ENCODE measurements at places on chromosomes 13 and 19.
A peak's percentile ranks its signal among the peaks of the same experiment; 100 is the strongest.

DNA sequence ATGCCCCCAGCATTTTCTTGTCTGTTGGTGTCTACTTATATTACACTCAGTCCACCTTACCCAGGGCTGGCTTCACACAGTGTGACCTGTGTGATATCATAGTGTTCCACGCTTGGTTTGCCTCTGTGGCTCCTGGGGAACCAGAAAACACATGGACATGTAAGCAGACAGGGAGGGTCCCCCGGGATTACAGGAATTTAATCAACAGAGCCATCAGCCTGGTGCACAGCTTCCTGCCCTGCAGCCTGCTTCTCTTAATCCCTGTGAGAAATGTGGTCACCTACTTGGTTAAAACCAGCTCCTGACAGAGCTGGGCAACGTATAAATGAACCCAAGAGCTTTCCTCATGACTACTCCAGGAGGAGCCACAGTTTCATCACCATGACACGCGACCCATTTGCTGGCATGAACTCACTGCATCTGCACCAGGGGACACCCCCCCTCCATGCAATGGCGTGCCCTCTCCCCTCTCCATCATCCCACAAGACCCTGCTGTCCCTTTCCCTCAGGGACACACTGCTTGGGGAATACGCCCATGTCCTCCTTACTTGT lies 152.1 kb downstream of the UQCRFS1 start:
- DNase-seq, result no peak

DNA sequence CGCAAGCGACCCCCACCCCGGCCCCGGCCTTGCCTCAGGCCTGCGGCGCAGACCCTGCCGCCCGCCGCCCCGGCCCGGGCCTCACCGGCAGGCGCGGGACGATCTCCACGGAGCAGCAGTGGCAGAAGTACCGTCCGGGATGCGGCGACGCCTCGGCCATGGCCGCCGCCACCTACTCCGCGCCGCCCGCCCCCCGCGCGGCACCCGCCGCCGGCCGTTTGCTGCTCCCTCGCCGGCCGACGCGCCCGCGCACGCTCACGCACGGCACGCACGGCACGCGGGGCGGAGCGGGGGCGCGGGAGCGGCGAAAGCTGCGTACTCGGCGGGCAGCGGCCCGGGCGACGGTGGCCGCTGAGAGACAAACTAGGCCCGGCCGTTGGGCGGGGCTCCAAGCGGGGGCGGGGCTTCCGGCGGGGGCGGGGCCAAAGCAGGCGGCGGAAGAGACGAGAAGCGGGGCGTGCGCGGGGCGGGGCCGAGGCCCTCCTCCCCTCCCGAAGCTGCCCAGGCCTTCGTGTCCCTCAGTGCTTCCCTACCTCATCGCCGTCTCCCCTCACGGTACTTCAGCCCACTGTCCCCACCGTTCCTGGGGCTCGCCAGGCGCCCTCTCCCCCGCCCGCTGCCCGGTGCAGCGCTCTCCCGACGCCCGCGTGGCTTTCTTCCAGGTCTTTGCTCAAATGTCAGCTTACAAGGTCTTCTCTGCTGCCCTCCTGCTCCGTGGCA lies at the start of gene RNF126:
Gene RNF126 (minus strand): TSS at position 253 of the 720 bp plus-strand sequence. CDS start 93 bp downstream, at position 160.
- peak; percentile 88 for DNase-seq

DNA sequence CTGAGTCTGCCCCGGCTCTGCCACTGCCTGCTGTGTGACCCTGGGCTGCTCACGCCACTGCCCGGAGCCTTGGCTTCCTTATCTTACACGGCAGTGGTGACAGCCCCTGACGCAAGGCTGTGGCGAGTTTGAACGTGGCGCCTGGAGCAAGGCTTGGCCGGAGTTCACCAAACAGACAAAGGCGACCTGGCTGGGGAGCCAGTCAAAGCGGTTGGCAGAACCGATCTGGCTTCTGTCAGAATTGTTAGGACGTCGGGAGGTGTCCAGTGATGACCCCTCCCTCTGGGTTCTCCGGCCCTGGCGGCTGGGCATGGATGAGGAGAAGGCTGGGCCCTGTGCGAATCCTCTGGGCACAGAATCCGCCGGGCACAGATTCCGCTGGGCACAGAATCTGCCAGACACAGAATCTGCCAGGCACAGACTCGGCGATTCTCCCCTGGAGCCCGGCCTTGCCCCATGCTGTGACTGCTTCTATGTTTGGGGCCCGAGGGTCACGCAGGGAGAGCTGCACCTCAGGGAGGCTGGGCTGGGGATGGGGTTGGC lies 11.7 kb upstream of the TMEM255B start:
- no peak for DNase-seq

DNA sequence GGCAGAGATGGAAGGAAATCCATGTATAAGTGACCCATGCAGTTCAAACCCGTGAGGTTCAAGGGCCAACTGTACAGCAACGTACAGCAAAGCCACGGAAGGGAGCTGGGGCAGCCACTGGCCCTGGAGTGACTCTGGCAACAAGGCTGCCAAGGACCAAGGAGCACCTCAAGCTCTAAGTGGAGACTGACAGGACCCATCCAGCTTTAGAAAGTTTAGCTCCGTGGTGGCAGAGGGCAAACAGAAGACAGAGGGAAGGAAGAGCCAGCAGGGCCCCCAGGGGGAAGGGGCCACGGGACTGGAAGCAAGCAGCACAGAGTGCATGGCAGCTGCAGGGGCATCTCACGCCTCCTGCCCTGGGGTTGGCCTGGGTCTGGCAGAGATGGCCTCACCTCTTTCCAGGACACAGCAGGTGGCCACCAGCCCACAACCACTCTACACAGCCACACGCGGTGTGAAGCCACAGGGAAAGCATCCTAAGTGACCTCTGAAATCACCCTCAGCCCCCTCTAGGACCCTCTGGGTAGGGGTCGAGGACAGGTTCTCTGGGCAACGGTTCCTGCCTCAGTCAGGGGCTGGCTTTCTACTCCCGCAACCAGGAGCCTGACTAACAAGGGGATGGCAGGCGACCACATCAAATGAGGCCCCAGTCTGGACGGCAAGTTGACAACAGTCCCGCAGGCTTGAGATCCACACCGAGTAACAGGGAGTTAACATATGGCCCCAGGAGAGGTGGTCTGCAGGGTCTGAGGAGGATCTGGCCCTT lies 3.8 kb downstream of the MIER2 start:
- DNase-seq, result no peak

GRCh38 chr13:99214232-99214631 lies 13.6 kb downstream of the UBAC2 start:
- peak; percentile 78 for DNase-seq

- DNase-seq, result no peak
Measured at GRCh38 chr13:31538067-31539042, 201.0 kb upstream of the RXFP2 start.

DNA sequence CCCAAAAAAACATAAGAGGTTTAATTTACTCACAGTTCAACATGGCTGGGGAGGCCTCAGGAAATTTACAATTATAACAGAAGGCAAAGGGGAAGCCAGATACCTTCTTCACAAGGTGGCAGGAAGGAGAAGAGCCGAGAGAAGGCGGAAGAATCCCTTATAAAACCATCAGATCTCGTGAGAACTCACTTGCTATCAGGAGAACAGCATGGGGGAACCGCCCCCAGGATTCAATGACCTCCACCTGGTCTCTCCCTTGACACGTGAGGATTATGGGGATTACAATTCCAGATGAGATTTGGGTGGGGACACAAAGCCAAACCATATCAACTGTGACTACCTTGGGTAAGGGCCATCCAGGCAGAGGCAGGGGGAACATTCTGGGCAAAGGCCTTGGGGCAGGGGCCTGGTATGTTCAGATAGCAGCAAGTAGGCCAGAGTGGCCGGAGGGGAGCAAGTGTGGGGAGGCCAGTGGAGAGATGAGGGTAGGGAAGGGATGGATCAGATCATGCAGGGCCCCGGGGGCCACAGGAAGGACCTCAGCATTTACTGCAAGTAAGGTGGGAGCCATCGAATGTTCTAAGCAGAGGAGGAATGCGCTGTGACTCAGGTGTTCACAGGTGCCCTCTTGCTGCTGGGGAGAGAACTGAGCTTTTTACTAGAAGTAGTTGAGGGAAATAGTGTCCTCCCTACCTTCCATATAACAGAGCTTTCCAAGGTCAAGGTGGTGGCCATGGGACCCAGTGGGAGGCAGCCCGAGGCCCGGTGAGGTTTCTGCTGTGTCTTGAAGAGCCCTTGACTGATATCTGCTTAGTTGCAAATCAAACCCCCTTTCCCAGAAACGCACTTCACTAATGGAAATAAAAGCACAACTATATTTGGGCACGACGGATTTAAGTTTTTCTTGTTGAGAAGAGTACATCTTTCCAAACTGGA lies 18.0 kb downstream of the RAB3D start:
- DNase-seq, result no peak

GRCh38 chr13:30159446-30159839 lies 147.9 kb downstream of the KATNAL1 start:
- peak; percentile 70 for DNase-seq

DNA sequence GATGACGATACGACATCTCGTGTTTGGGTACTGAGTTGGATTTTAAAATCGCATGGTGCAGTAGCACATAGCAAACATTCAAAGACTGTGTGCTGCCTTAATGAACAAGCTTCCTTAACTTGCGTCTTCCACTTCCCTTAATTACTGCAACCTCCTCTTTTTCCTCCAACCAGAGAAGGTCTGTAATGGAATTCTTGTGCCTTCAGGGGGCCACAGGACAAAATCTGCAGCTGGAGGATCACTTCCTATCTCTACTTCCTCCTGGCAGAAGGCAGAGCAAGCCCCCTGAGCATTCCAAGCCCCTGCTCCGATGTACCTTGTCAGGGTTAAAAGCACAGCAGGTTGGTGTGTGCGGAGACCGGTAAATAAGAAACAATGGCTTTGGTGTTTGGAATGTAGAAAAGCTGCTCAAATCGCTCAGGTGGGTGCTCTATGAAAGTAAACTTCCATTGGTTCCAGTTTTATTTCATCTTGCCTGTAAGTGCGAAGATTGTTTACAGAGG lies 151.3 kb upstream of the UQCRFS1 start:
- no peak for DNase-seq

- no peak for DNase-seq
Measured at GRCh38 chr13:73991884-73992283, 142.3 kb downstream of the KLF12 start.

GRCh38 chr19:33125929-33126388 lies 6.0 kb upstream of the WDR88 start:
- peak; percentile 51 for DNase-seq

- no peak for DNase-seq
Measured at GRCh38 chr13:51229731-51230130, 7.5 kb downstream of the FAM124A start.

GRCh38 chr13:44266305-44266704 lies 107.3 kb upstream of the SERP2 start:
- DNase-seq, result no peak

- no peak for DNase-seq
Measured at GRCh38 chr19:46482631-46483030, 11.3 kb upstream of the PNMA8A start.

- DNase-seq, result no peak
Measured at GRCh38 chr13:75790198-75790970, 154.3 kb downstream of the LMO7 start.

DNA sequence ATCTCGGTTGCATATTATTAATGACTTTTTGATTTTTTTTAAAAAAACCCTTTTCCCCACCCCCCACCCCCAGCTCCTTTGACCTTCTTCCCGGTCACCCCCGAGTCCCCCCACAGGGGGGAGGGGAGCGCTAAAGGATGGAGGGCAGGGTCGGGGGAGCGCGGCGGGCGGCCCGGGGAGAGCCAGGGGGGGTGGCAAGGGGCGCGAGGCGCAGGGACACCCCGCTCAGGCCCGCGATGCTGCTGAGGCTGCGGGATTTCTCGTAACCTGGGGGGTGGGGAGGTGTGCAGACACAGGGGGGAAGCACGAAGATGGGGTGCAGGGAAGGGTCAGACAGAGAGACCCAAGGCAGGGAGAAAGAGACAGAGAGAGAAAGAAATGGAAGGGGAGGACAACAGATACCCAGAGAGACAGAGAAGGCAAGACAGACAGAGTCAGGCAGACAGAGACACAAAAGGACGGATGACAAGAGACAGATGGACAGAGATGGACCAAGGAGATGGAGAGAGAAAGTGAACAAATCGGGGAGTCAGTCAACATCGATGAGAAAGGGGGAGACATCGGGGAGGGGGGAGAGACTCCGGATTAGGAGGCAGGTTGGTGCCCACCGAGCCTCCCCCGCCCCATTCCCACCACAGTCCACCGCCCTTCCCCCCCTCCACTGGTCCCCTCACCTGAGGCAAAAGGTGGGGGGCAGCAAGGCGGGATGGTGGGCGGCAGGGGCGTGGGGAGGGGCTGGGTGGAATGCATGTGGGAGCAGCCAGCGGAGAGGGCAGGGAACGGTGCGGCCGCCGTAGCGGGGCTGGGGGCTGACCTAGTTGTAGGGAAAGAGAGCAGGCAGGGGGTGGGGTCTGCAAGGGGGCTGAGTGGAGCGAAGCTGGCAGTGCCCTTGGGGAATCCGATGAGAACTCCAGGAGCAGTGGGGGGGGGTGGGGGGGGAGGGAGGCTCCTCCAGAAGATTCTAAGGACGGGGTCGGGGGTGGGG lies 14.2 kb downstream of the KCNC3 start:
- DNase-seq, result no peak

DNA sequence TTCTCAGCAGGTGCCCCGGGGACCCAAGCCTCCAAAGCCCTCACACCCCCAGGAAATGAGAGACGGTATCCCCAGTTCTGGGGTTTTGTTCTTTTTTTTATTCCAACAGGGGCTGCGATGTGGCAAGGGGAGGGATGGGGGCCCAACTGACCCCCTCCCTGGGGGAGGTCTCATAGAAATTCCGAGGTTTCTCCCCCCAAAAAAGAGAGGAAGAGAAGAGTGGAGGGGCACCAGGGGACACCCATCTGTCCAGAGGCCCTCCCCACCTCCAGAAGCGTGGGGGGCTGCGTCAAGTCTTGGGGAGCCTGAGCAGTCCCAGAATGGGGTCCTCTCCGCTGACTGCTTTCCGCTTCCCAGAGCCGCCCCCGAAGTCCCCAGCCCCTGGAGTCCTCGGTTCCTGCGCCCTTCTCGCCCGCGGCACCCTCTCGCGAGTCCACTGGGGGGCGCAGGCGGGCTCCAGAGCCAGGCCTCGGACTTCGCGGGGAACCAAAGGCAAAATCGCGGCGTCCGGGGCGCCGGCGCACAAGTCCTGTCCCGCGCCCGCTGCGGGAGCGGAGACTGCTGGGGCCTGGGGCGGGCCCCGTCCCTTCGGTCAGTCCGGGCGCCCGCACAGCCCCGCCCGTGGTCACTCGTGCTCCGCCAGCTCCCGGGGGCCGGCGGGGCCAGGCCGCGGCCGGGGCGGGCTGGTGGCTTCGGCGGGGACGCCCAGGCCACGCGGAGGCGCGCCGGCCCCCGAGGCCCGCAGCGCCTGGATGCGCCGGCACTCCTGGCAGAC lies 4.4 kb upstream of the ATP1A3 start:
- DNase-seq, result no peak

DNA sequence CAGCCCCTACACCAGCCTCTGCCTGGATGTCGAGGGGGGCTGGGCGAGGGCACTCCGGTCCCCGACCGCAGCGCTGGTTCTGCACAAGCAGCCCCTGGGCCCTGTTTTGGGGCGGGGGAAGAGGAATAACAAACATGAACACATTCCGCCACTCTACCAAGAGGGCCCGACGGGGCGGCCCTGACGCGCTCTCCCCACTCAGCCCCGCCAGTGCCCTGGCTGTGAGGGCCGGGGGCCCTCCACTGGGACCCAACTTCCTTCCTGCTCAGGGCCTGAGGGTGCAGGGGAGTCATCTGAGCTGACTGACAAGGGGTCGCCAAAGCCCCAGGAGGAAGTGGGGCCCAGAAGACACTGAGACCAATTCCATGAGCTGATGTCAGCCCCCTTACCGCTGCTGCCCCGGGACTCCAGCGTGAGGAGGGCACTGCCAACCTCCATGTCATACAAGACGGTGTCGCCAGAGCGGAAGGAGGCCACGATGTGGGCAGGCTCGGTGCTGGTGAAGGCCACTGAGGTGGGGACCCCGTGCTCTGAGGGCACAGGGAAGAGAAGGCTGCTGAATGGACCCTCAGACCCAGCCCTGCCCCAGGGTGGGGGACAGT lies 5.6 kb upstream of the PRKD2 start:
- no peak for DNase-seq

GRCh38 chr13:30391956-30392680 lies 30.2 kb upstream of the UBE2L5 start:
- no peak for DNase-seq
